Myometrial cell (primary cell): ENCODE measurements at places on chromosomes 11 and 22. TPM values are rescaled to one million over a fixed set of nuclear protein-coding genes. Genes with fewer than 3 reads are reported as not detected.

The FOLH1 gene
- total RNA-seq, result not detected in 2 replicates

The CALCA gene
- total RNA-seq, result not detected in 2 replicates

The HOATZ gene
- total RNA-seq, result not detected in 2 replicates

The MPZL2 gene
- total RNA-seq, result not detected in 2 replicates
